Kidney (tissue), 22 donors: ENCODE measurements at places on chromosomes 2 and 18. TPM values are rescaled to one million over a fixed set of nuclear protein-coding genes. Genes with fewer than 3 reads are reported as not detected.

Gene POTEC
- not detected for polyA plus RNA-seq

Gene RBKS
- polyA plus RNA-seq, result 28.7 TPM

Gene ABCG5
- not detected for polyA plus RNA-seq

Gene DSC1
- polyA plus RNA-seq, result not detected

Gene VSNL1
- 1.0 TPM for polyA plus RNA-seq

Gene SCN2A
- polyA plus RNA-seq, result 2.7 TPM

Gene MAP4K3
- 14.9 TPM for polyA plus RNA-seq

Gene SLC8A1
- polyA plus RNA-seq, result 12.9 TPM

Gene NETO1
- polyA plus RNA-seq, result not detected

Gene OSBPL6
- 1.4 TPM for polyA plus RNA-seq

Gene ZNF396
- polyA plus RNA-seq, result 4.7 TPM

Gene SCTR
- 7.3 TPM for polyA plus RNA-seq

Gene PPP4R1
- 23.9 TPM for polyA plus RNA-seq

Gene CNRIP1
- polyA plus RNA-seq, result 8.7 TPM

Gene PARD3B
- polyA plus RNA-seq, result 5.3 TPM

Gene MDH1B
- polyA plus RNA-seq, result 7.1 TPM

Gene DYTN
- not detected for polyA plus RNA-seq

Gene IDH1
- polyA plus RNA-seq, result 95.7 TPM

Gene IGFBP5
- 362 TPM for polyA plus RNA-seq

Gene RAX
- not detected for polyA plus RNA-seq

Gene EEF1B2
- 529 TPM for polyA plus RNA-seq

Gene MOCOS
- polyA plus RNA-seq, result 1.1 TPM

Gene DHRS9
- not detected for polyA plus RNA-seq

Gene CRYGD
- polyA plus RNA-seq, result not detected

Gene SPP2
- not detected for polyA plus RNA-seq

Gene TM4SF20
- not detected for polyA plus RNA-seq

Gene TFCP2L1
- polyA plus RNA-seq, result 44.4 TPM

Gene CFC1
- polyA plus RNA-seq, result not detected

Gene HOXD10
- polyA plus RNA-seq, result 28.2 TPM

Gene TCF7L1
- 10.2 TPM for polyA plus RNA-seq

Gene ANKRD29
- polyA plus RNA-seq, result 5.2 TPM

Gene NCKAP5
- polyA plus RNA-seq, result 1.8 TPM

Gene MYO7B
- 22.2 TPM for polyA plus RNA-seq

Gene CXCR1
- not detected for polyA plus RNA-seq

Gene CYS1
- 276 TPM for polyA plus RNA-seq

Gene CIB4
- not detected for polyA plus RNA-seq

Gene GRHL1
- 2.3 TPM for polyA plus RNA-seq

Gene KCNG3
- polyA plus RNA-seq, result 0.19 TPM

Gene CROCC2
- polyA plus RNA-seq, result not detected

Gene TRIM54
- 2.1 TPM for polyA plus RNA-seq

Gene TDRD15
- polyA plus RNA-seq, result not detected

Gene RNF152
- 37.6 TPM for polyA plus RNA-seq

Gene SCG2
- polyA plus RNA-seq, result 0.30 TPM
